Uterus (tissue), 4 donors: ENCODE measurements at places on chromosomes 16 and 17.

DNA sequence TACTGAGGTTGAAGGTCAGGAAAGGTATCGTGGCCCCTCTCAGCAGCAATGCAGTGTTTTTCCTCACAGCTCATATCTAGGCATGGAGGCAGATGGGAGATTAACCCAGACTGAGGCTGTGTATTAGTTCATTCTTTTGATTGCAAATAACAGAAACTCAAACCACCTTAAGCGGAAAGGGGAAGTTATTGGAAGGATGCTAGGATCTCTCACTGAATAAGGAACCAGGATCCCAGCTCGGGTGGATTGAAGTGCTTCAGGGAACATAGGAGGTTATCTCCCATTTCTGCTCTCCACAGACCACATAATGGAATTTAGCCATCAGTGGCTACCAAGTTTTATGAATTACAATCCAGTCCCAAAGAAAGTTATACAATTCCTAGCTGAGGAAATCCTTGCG lies 8.2 kb downstream of the ZNF689 start:
- no peak for DNase-seq

GRCh38 chr17:40027614-40028012 lies 12.4 kb downstream of the CSF3 start:
- DNase-seq, result no peak

GRCh38 chr17:6690641-6691040 lies 22.5 kb downstream of the SLC13A5 start:
- no peak for DNase-seq

- no peak for DNase-seq
Observed at GRCh38 chr16:88440111-88440510, 13.0 kb upstream of the ZFPM1 start.

DNA sequence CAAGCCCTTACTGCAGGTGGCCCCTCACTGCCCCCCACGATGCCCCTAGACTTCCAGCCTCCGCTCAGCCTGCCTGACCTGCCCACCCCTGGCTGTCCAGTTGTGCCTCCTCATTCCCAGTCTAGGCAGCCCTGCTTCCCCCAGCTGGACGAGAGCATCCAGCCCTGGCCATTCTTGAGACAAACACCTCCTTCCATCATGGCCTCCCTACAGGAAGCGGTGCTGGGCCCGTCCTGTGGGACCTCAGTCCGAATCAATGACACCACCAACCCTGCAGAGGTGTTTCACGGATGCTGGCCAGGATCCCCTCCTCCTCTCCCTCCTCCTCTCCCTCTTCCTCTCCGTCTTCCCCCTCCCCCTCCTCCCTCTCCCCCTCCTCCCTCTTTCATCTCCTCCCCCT lies 28.3 kb downstream of the CCDC40 start:
- DNase-seq, result no peak

GRCh38 chr17:52147431-52147830 lies 11.1 kb downstream of the CA10 start:
- DNase-seq, result no peak

GRCh38 chr17:6108382-6108781 lies 38.2 kb downstream of the WSCD1 start:
- no peak for DNase-seq
